ENCODE measurements at places on chromosomes 5 and 9.

DNA sequence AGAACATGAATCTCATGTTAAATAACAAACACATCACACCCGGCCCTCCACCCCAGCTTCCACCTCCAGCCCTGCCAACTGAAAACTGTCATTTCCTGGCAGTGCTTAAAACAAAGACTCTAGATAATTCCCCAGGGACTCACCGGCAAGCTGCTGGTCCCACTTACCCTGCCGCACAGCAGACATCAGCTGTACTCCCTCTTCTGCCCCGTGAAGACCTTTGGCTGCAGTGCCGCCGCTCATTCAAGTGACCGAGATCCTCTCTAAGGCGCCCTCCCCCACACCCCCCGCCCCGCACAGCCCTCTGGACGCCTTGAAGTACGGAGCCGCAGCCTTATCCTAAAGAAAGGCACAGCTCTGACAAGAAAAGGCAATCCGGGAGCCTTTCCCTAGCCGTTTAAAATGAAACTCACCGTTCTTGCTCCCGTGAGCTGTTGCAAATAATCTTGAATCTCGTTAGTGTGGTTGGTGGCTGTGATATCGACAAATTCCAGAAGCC is 434 bp downstream of the GLRX start:
- H3K4me1 ChIP-seq = peaks cover 69% of the 10 kb centered on the region
- H3K36me3 ChIP-seq = no peaks in the 10 kb centered on the region
- peak; percentile 65 for DNase-seq
- peak overlapping the region; percentile 96 for H3K27ac ChIP-seq
- H3K27me3 ChIP-seq = peaks cover 4% of the 10 kb centered on the region

DNA sequence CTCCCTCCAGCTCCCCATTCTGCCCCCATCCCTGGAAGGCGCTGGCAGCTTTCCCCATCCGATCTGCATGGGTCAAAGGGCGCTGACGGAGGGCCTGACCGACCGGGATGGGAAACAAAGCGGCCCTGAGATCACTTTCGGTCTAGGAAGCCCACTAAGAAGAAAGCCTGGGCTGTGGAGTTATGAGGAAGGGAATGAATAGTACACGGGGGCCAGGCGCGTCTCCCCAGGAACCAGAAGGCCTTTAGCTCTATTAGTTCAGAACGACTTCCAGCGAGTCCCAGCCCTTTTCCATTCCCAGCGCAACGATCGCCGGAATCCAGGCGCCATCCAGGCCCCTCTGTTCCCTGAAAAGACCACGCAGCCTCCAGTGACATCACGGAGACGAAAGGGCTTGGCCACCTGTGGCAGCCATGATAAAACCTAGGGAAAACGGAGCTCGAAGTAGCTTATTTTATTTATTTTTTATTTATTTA is 70.1 kb upstream of the CCDC180 start:
- H3K36me3 ChIP-seq = peaks cover 30% of the 10 kb centered on the region
- H3K4me1 ChIP-seq = peaks cover 25% of the 10 kb centered on the region
- H3K27me3 ChIP-seq = no peaks in the 10 kb centered on the region
- DNase-seq = peak; percentile 52
- peak overlapping the region; percentile 99 for H3K27ac ChIP-seq

DNA sequence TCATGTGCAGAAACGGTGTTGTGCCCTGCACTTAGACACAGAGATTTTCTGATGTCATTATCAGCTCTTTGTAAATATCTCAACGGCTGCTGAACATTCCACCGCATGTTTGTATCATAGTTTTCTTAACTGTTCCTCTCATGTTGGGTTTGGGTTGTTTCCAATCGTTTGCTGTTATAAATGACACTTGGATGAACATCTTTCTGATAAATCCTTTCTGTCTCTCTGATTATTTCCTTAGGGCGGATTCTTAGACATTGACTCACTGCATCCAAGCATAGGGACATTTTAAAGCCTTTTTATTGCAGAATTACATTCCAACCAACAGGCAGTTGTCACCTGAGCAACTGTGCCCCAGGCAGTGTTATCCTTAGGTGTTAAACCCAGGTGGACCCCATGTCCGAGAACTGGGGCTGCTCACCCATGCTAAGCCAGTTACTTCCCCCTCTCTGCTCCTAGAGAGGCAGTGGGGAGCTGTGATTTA is 28.5 kb downstream of the COL5A1 start:
- peaks cover 11% of the 10 kb centered on the region for H3K4me1 ChIP-seq

GRCh38 chr5:81837667-81838306 is 86.9 kb upstream of the SSBP2 start:
- H3K36me3 ChIP-seq = no peaks in the 10 kb centered on the region
- peak overlapping the region; percentile 88 for H3K27ac ChIP-seq
- peak; percentile 13 for DNase-seq
- H3K27me3 ChIP-seq = no peaks in the 10 kb centered on the region
- H3K4me1 ChIP-seq = peaks cover 34% of the 10 kb centered on the region
- H3K4me3 ChIP-seq = no peak overlapping the region

GRCh38 chr5:5220901-5221631 is 80.9 kb downstream of the ADAMTS16 start:
- no peaks in the 10 kb centered on the region for H3K36me3 ChIP-seq
- no peak for DNase-seq
- H3K27ac ChIP-seq = no peak overlapping the region
- H3K4me1 ChIP-seq = peaks cover 23% of the 10 kb centered on the region

DNA sequence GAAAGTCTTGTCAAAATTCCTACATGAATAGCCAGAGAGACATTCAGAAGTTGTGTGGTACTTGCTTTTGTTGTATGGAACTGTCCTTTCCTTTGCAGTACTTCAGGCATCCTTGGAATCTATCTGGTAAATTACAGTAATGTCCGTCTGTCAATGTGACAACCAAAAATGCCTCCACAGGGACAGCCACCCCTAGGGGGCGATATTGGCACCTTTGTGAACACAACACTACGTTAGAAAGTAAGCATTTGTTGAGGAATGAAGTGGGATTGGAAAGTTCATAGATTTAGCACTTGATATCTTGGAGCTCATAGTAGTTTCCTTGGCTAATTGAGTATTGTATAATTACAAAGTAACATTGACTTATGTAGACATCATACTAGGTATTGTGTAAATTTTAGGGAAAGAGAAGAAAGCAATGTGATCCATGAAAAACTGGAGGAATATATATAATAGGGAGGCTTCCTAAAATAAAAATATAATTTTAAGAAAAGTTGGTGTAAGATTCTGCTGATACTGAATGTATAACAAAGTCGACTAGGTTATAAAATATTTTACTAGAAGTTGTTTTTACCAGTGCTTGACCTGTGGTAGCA is 32.7 kb downstream of the TMEFF1 start:
- peaks cover 84% of the 10 kb centered on the region for H3K36me3 ChIP-seq
- no peak overlapping the region for H3K27ac ChIP-seq
- no peaks in the 10 kb centered on the region for H3K27me3 ChIP-seq
- no peaks in the 10 kb centered on the region for H3K4me1 ChIP-seq

- no peaks in the 10 kb centered on the region for H3K27me3 ChIP-seq
- no peak for DNase-seq
- no peak overlapping the region for H3K4me3 ChIP-seq
- H3K4me1 ChIP-seq = no peaks in the 10 kb centered on the region
- no peak overlapping the region for H3K27ac ChIP-seq
These were observed 296.5 kb upstream of the ITGA1 start for GRCh38 chr5:52491071-52491787.

GRCh38 chr9:93064392-93065134 is 6.1 kb downstream of the SUSD3 start:
- peaks cover 37% of the 10 kb centered on the region for H3K4me1 ChIP-seq
- DNase-seq = no peak
- peaks cover 17% of the 10 kb centered on the region for H3K27me3 ChIP-seq
- H3K4me3 ChIP-seq = no peak overlapping the region
- peak overlapping the region; percentile 54 for H3K27ac ChIP-seq
- no peaks in the 10 kb centered on the region for H3K36me3 ChIP-seq

- no peak overlapping the region for H3K4me3 ChIP-seq
- no peaks in the 10 kb centered on the region for H3K27me3 ChIP-seq
- no peak for DNase-seq
These were observed 37.4 kb downstream of the EGFLAM start for GRCh38 chr5:38295751-38296150.

GRCh38 chr5:100175346-100175745 is 359.8 kb upstream of the FAM174A start:
- DNase-seq = no peak
- no peaks in the 10 kb centered on the region for H3K36me3 ChIP-seq
- H3K27ac ChIP-seq = no peak overlapping the region
